ENCODE measurements at places on chromosomes 16 and 17.

GRCh38 chr16:12871784-12872183, 29.6 kb upstream of the SHISA9 start:
- no peak for DNase-seq

DNA sequence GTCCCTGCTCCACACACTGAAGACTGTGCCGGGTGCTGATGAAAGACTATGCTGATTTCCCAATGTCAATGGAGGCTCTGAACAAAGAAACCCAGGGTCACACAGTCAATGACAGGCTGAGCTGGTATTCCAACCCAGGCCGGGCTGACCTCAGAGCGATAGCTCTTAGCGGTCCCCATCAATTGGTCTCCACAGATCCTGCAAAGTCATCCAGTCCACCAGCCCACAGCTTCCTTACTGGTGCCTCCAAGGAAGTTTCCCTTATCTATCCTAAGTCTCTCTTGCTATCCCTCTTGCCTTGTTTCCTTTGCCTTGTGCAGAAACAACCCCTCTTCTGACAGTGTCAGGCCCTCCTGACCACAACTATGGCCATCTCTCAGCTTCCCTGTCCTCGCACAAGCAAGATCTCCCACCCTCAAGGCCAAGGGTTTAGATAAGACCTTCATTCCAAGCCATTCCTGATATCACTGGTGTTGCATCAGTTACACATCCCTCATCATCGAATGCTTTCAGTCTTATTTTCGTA, 52.7 kb upstream of the KSR1 start:
- DNase-seq, result no peak

- DNase-seq, result no peak
These were observed 56.8 kb upstream of the ARL4D start for GRCh38 chr17:43341715-43342588.

- no peak for DNase-seq
These were observed 28.2 kb downstream of the ATP2C2 start for GRCh38 chr16:84396537-84397008.

DNA sequence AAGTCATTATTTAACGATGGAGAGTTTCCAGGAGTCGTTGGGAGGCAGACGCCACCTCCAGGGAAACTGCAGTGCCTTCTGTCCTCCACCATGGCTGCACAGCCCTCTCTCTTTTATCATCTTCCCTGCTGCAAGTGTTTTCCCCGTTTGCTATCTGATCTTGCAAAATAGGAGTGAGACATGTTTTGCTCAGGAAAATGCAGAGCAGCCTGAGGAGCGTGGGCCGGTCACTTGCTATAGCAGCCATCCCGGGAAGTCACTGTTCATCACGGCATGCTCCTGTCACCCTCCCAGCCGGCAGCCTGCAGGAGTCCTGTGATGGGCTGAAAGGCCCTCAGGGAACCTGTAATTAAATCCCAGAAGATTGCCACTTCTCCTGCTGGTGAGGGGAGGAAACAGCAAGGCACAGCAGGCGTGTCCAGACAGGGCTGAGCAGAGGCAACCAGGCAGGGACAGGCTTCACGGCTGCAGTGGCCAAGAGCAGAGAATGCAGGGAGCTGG, 143.1 kb downstream of the GSG1L start:
- no peak for DNase-seq

DNA sequence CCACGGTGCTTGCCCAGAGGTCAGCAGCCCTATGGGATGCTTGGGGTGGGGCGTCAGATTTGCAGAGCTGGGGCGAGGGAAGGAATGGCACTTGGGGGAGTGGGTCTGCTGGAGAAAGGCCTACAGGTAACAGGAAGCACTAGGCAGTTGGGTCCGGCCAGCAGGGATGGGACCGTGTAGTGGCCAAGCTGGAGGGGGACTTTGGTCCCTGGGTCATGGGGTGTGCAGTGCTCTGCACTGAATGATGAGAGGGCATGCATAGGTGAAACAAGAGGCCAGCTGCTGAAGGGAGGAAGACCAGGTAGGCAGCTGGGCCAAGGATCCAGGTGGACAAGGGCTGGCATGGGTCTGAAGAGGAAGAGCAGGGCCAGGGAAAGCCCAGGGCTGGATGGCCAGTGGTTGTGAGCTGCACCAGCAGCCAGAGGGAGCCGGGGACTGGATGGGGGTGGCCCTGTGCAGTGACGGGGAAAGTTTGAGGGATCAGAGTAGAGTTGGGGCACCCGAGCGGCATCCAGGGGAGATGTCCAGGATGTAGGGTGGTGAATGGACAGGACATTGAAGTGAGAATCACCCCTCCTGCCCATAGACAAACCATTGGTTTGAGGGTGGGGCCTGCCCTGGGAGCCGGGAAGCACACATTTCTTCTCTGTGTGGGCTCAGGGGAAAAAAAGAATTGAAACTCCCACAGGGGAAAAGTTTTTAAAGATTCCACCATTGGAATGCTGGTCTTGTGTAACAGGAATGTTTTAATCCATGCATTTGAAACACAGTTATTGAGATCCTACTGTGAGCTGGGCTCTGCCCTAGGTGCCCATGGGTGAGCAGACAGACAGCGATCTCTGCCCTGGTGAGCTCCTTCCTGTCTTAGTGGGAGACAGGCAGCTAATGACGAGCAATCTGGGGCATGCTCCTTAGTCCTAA, 25.1 kb downstream of the RAI1 start:
- DNase-seq, result no peak

DNA sequence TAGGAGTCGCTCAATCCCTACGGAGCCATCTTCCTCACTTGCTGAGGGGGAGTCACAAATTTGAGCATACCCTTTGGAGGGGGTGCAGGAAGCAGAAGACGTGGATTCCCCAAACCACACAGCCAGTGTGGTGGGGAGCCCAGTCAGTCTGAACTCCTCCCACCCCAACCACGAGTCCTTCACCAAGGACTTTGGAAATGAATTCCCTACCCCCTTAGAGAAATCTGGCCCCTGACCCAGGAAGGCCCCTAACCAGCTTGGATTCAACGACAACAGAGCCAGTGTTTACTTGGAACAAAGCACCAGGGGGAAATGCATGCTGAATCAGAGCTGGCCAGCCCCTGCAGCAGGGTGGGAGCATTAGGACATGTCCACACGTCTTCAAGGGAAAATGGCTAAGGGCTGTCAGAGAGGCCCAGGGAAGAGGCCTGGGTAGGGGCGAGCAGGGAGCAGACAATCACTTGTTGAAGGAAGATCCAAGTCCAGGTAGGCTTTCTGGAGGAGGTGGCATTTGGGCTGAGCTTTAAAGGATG, 5.5 kb upstream of the TMEM92 start:
- no peak for DNase-seq

DNA sequence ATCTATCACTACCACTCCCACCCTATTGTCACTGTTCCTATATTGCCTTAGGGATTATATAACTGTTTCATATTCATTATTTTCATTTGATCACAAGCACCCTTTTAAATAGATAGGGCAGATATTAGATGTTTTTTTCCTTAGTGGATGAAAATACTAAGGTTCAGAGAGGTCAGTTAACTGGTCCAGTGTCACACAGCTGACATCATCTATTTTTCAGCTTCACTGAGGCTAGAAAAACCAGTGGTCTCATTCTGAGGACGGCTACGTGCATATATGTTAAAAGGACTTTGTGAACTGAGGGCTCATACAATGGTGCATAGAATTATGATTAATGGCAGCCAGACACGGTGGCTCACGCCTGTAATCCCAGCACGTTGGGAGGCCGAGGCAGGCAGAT, 29.0 kb upstream of the RGS9 start:
- no peak for DNase-seq

- DNase-seq, result no peak
These were observed 205.2 kb downstream of the RAB11FIP4 start for GRCh38 chr17:31596382-31597323.

DNA sequence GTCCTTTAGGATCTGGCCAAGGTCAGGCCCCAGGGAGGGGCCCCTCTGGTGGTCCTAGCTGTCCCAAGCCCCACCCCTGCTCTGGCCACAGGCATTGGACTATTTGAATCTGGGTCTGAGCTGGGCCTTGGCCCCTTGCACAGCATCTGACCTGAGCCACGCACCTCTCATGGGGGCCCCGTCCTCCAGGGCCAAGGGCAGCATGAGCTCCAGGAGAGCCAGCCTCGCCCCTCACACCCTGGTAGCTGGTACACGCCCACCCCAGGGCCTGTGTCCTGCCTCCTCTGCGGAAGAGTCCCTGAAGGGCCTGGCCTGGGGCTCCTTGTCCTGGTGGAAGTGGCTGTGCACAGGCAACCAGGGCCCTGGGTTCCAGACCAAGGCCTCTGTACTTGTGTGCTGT, 23.8 kb downstream of the ENDOV start:
- DNase-seq, result no peak

GRCh38 chr16:22961206-22961605, 147.2 kb downstream of the HS3ST2 start:
- DNase-seq, result no peak

GRCh38 chr16:75024182-75024581, 25.4 kb downstream of the ZNRF1 start:
- DNase-seq, result no peak

DNA sequence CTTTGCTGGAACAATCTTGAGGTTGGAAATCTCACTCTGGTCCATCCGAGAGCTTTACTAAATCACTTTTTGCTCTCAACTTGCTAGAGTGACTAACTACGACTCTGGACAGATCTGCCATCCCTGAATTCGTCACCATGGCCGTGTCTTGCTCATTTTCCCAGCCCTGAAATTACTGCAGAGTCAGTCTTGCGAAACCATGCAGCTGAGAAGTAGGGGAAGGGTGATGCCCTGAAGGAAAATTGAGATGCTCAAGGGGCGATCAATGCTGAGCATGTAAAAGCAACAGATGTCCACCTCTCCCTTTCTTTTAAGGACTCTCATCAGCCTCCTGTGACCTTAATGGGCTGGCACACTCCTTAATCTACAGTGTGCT, 18.8 kb downstream of the PCTP start:
- DNase-seq, result no peak

GRCh38 chr17:82599674-82600661, 48.3 kb downstream of the WDR45B start:
- no peak for DNase-seq

DNA sequence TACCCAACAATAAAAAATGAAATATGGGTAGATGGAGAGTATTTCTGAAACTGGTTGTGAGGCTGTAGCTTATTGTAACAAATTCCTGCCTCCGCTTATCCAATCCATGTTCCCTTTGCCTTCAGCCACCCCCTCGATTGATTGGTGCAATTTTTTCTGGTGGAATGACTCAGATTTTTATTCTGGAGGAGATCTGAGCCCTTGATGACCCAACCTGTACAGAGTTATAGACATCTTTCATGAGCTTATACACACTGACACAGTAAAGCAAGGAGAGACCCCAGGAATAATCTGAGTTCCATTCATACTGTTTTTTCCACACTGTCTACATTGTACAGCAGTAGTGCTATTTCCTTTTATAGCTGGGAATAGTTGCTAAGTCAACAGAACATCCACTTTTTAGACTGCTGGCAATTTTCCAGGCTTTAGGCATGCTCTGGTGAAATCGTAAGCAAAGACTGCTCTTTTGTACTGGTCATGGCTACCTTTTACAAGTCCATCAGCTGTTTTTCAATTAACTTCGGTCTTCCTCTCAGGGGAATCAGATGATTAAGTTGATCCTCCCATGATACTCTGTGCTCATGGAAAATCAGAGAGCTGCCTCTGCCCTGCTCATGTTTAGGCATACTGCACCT, 30.1 kb downstream of the CCL4 start:
- no peak for DNase-seq

- DNase-seq, result no peak
These were observed 1.2 kb downstream of the RABEP2 start for GRCh38 chr16:28923652-28924398.

- DNase-seq, result no peak
These were observed 26.9 kb downstream of the NSMCE1 start for GRCh38 chr16:27241658-27242057.

DNA sequence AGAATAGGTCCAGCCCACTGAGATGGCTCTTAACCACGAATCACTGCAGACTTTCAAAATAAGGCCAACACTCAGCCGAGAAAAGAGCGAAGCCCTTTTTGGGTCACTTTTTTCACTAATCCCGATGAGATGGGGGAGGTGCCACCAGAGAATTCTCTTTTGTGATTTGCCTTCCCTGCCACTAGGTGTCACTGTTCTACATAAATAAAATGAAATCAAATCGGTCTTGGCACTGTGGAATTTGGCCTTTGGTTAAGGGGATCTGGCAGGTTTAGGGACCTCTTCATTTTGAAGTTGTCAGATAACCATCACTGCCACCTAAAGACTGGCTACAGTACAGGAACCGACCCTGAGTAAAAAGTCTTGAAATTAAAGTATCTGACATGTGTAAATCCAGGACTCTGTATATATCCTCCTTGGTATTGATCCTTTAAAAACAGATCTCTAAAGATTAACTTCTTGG, 147.0 kb downstream of the HS3ST4 start:
- DNase-seq, result no peak

- DNase-seq, result no peak
These were observed 71.1 kb downstream of the WWOX start for GRCh38 chr16:78170494-78170933.

DNA sequence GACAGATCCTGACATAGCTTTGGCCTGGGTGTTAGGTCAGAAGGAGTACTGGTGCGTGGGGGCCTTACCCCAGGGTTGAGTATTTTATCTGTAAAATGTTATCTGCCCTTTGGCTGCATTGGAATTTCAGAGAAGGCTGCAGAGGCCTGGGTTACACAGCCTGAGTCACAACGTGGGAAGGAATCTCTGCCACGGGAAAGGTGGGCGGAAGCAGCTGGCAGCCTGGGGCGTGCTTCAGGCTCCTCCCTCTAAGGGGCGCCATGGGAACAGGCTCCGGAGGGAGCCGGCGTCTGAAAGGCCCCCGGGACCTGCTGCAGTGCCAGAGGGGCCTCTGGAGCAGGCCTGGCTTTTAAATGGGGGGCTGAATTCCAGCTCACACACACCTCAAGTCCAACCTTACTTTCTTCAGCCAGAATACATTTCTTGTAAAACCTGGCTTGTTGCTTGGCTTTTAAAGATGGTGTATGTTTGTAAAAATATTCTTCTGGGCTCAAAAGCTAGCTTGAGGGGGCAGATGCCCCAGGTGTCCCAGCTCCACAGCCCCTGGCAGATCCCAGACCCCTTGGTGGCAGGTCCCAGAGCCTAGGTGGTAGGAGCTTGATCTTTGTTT, 142.2 kb downstream of the RAB11FIP4 start:
- DNase-seq, result no peak

DNA sequence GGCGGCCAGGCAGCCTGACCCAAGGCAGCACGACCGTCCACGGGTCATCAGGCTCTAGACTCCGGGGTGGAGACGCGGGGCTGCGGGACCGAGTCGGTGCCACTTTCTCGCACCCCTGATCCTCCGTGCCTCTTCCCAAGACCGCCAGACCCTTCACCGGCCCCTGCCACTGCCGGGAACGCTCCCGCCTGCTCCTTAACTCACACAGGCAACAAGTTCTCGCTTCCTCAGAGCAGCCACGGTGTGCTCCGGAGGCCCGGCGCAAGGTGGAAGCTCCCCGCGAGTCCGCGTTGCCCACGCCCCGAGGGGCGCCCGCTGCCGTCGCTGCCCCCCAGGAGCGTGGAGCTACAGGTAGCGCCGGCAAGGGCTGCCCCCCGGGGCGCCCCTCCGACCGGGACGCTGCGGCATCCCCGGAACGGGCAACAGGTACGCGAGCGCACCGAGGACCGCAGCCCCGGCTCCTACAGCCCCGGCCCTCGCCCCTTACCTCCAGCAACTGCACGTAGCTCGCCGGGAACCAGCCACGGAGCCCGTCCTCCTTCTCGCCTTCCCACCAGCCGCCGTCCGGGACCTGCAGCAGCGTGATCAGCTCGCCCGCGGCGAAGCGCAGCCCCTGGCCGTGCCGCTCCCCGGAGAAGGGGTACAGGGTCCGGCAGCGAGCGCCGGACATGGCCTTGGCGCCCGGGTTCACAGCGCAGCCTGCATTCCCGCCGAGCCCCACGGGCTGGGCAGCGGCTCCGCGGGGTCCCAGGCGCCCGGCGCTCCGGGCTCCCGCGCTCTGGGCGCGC, 491 bp downstream of the GAS7 start:
- DNase-seq, result no peak

- DNase-seq, result no peak
These were observed 11.6 kb upstream of the GOSR2 start for GRCh38 chr17:46911311-46911710.

All from stimulated activated CD8-positive, alpha-beta memory T cell treated with anti-CD3 and anti-CD28 coated beads, Interleukin-12 subunit alpha, Interleukin-12 subunit beta, amount 100 ng/mL, for 4 hours (primary cell).